ENCODE measurements at places on chromosomes 7 and 10.

DNA sequence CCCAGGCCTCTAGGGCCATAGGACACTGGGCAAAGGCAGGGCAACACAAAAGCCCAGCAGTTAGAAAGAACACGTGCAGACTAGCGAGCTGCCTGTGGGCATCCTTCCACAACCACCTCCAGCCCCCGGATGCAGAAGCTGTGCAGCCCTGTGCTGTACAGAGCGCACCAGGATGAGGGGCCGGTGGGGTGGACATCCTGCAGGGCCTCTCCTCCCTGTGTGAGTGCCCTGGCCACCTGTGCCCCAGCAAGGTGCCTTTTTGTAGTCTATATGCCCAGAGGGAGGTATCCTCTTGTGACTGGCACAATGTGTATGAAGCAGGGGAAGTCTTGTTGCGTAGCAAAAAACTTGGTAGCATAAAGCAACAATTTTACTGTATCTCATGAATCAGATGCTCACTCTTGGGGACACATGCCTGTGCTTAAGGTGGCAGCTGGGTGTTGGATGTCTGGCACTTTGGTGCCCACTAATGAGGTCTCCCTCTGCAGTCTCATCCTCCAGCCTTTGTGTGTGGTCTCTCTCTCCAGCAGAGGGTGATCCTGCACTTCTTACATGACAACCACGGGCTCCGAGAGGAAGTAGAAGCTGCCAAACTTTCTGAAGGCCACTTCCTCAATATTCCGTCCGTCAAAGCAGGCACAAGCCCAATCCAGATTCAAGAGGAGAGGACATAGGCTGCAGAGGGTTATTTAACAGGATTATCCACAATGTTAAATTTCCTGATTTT lies 8.7 kb downstream of the NCAPG2 start:
- peak; percentile 77 for DNase-seq

DNA sequence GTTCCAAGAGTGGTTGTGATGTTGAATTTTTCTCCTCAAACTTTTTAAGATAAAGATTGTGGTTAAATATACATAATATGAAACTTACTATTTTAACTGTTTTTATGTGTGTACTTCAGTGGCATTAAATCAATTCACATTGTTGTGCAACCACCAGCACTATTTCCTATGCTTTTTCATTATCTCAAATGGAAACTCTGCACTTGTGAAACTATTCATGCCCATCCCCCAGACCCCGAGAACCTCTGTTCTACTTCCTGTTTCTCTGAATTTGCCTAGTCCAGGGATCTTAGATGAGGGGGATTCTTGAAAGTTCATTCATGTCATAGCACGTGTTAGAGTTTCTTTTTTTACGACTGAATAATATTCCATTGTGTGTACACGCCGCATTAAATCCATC lies 67.0 kb downstream of the WDR37 start:
- DNase-seq: no peak

GRCh38 chr10:30751678-30752331 lies 122.3 kb upstream of the LYZL2 start:
- DNase-seq: peak; percentile 69

GRCh38 chr10:70779511-70780369 lies 5.4 kb downstream of the TBATA start:
- no peak for DNase-seq

GRCh38 chr10:74086317-74086716 lies 64.3 kb downstream of the AP3M1 start:
- DNase-seq: no peak

DNA sequence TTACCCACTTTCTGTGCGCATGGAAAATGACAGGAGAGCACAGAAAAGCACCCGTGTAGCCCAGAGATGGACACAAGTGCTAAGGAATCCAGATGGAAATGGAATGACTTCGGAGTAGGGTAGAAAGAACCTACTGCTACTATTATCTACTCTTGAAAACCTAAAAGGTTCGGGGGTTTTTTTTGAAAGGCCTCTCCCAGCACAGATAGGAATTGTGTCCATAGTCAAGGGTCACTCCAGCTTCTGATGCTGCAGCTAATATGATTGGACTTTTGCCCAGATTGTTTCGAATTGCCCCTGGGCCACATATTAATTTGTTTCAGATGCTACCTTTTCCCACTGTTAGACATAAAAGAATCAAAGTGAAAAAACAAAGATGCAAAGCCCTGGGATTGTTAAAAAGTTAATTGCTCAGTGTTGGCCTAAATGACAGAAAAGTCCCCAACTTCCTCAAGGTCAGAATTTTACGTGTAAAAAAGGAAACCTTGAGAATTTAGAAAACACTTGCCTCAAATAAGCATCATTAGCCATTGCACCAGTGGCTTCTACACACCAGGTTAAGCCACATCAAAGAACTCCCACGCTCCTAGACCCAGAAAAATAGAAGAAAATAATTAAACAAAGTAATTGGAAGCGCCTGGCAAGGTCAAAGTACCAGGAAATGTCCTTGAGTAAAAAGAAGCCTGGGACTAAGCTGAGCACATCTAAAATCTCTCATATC lies 40.8 kb upstream of the INSIG1 start:
- DNase-seq: no peak

DNA sequence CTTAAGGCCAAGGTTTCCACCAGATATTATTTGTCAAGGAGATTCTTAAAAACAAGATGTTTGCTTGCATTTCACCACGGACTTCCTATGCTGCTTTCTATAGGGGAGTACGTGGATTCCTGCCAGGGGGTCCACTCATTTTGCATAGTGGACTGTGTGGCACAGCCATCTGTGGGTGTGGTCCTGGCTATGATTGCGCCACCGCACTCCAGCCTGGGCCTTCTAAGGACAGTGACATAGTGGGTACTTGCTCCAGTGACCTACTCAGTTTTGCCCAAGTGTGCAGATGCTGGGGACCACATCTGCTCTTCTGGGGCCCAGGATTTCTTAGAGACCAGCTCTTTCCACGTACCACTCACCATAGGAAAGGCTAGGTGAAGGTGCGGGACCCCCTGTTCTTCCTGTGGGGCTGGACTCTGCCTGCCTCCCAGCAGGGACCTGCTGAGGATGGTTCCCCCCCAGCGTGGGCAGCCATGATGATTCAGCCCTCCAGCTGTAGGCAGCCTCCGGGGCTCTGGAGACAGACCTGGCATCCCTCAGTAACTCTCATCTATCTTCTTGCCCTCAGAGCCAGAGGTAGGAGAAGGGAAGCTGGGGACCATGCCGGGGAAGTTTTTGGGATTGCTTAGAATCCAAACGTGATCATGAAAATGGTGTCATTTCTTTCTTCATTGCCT lies 42.9 kb downstream of the HK1 start:
- no peak for DNase-seq

DNA sequence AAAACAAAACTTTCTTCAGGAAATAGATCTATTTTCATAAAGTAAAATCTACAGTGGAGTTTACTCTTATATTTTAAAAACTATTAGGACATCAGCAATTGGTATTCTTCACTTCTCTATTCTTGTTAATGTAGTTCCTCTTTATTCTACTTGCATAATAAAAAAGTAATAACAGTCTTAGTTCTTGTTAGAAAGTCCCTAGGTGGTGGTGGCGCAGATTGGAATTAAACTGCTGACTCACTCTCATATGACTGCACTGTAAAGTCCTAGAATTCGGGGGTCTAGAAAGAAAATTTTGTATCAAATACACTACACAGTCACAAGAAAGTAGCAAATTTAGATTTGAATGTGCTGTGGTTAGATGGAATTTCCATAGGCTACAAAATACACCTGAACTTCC lies 44.6 kb upstream of the TES start:
- no peak for DNase-seq

DNA sequence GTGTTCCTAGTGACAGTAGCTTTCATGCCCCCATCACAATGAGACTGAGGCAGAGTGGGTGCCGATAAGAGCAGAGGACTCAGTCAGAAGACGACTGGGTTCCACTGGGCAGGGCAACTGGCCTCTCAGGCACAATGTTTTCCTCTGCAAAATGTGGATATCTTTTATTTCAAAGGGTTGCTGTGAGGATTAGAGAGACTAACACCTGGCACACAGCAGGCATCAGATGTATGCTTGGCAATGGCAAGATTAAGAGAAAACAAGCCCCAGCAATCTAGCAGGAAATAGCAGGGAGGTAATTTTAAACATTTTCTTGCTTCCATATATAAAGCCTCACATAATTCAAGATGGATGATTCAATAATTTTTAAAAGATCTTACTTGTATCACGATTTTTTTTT lies 28.0 kb downstream of the SGMS1 start:
- no peak for DNase-seq

DNA sequence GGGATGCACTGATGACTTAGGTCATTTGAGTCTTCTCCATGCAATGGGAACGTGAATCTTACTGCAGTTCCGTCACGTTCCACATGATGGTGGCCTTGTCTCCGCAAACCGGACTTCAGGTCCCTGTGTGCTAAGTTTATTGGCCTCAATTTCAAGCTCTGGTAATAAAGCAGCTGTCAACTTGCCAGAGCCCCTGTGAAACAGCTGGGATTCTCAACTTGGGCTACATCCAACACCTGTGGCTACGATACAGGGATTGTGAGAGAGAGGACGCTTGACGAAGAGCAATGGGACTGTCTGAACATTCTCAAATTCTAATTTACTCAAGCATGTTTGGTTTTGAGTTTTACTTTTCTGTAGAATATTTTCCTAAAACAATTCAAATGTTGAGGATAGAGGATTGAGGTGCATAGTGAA lies 174.2 kb downstream of the PTN start:
- DNase-seq: peak; percentile 93

DNA sequence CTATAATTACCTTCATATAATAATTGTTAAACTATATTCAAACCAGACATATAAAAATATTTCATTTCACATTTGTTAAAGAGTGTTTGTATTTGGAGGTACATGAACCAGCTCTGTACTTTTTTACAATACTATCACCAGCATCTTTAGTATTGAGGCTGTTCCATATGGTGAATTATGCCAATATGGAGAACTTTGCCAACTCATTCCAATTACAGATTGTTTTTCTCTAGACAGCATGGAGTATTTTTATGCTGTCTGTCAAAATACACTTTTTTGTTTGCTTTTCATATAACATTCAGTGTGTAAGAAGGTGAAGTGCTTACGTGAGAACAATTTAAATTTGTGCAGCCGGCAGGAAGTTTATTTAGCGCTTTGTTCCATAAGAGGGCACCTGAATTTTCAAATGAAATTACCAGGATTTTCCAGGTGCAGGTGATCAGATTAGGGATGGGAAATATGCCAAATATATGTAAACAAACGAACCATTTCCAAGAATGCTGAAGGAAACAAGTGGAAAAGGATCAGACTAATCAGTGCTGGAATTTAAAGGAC lies 54.9 kb downstream of the SEMA3E start:
- DNase-seq: no peak

- peak; percentile 75 for DNase-seq
These were observed 38.3 kb upstream of the KLHL7 start for GRCh38 chr7:23067271-23067670.

DNA sequence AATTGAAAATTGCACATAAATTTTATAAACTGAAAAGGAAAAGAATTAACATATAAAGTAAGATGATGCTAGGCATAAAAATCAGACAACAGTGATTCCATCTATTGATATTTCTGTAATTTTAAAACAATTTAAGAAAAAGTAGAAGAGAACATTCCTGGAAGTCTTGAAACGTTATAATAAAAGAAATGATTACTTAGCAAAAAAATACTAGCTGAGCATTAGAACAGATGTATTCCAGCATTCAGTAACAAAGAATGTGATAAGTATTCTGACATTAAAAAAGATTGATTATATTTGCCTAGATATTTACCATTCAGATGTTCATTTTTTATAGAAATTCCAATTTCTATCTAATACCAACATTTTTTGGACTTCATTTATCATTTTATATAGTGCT lies 120.1 kb upstream of the PPP1R9A start:
- DNase-seq: no peak

Data from LHCN-M2 (cell line).